ENCODE measurements at places on chromosomes 1 and 21. TPM values are rescaled to one million over a fixed set of nuclear protein-coding genes. Genes with fewer than 3 reads are reported as not detected.

The RPL5 gene
- total RNA-seq = 1,657 TPM

The SPRR2B gene
- total RNA-seq = not detected

The DAB1 gene
- not detected for total RNA-seq

The ALX3 gene
- total RNA-seq = not detected

The GJA4 gene
- not detected for total RNA-seq

The KCNJ9 gene
- total RNA-seq = not detected

The MPL gene
- total RNA-seq = not detected

The CACHD1 gene
- total RNA-seq = 2.4 TPM

The EVI5 gene
- 7.7 TPM for total RNA-seq

The PDZK1IP1 gene
- not detected for total RNA-seq

The CYP2J2 gene
- 0.50 TPM for total RNA-seq

The DUSP10 gene
- total RNA-seq = 19.5 TPM
